NCI-H1092 treated with DMSO at 0.1 percent for 48 hours (cell line): ENCODE measurements at places on chromosomes 7 and 10.

GRCh38 chr10:110980807-110981206, 61.4 kb downstream of the SHOC2 start:
- no peak for DNase-seq

DNA sequence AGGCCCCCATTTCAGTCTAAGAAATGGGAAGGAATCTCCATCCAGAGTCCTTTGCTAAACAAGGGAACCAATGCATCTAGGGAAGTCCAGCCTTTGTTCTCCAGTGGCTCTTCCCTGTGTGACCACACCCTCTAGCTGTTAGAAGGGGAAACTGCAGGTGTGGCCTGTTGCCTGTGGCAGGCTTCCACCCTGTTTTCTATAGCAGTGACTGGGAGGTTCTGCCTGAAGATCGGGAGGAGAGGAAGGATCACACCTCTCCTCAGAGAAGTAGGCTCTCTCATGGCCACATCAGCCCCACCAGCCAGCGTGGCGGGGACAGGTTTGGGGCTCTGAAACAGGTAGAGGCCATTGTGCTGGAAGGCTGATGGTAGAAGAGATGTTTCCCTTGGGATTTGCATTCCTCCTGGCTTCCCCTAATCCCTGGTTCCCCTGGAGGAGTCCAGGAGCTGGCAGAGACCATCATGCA, 47.7 kb upstream of the TRIM8 start:
- DNase-seq = peak; percentile 35

GRCh38 chr7:87658553-87658952, 30.4 kb downstream of the RUNDC3B start:
- DNase-seq = no peak

GRCh38 chr7:55439627-55440026, 74.5 kb downstream of the LANCL2 start:
- DNase-seq = peak; percentile 78

GRCh38 chr7:42662862-42663261, 249.0 kb downstream of the C7orf25 start:
- no peak for DNase-seq

- no peak for DNase-seq
These were observed 177.6 kb downstream of the REEP3 start for GRCh38 chr10:63698787-63699150.

DNA sequence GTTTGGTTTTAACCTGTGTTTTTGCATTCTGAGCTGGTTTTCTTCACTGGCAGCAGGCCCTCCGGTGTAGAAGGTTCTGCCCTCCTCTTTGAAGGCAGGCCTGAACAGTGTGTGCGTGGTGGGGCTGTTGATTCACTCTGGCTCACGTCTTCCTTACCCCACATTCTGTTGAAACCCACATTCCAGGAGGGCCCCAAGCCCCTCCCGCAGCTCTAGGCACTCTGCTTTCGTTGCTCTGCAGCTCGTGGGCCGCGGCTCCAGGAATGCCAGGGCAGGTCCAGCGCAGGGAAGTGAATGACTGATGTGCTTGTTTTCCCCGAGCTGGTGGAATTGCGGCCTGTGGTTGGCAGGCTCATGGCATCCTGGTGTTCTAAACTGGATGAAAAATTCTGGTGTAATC, 49.0 kb downstream of the HTRA1 start:
- no peak for DNase-seq

- no peak for DNase-seq
These were observed 46.1 kb downstream of the UBE2H start for GRCh38 chr7:129906700-129907099.

DNA sequence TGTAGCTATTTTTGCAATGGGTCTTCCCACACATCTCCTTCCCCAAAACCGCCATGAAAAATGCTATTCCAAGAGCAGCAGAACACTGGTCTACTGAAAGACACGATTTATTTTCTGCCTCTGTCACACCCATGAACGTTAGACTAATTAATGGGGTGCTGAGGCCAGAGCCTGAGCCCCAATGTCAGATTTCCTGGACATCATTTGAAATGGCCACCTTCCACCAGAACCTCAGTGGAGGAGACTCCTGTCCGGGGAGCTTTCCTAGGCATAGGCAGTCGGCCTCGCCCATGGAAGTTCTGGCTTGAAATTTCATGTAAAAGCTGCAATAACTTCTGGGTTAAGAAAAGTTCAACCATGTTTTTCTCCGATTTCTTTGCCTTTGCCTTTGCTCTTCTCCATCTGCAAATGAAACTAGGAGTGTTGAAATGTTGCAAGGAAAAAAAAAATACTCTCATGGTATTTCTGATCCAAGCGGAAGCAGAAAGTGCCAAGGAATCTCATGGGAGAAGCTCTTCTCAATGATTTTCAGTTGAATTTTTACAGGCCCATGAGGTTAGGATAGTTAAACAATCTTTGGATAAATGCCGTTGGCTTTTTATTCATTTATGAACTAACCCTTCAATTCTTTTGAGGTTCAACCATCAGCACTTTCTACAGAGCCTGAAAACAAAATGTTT, 570.8 kb upstream of the MGMT start:
- DNase-seq = no peak

DNA sequence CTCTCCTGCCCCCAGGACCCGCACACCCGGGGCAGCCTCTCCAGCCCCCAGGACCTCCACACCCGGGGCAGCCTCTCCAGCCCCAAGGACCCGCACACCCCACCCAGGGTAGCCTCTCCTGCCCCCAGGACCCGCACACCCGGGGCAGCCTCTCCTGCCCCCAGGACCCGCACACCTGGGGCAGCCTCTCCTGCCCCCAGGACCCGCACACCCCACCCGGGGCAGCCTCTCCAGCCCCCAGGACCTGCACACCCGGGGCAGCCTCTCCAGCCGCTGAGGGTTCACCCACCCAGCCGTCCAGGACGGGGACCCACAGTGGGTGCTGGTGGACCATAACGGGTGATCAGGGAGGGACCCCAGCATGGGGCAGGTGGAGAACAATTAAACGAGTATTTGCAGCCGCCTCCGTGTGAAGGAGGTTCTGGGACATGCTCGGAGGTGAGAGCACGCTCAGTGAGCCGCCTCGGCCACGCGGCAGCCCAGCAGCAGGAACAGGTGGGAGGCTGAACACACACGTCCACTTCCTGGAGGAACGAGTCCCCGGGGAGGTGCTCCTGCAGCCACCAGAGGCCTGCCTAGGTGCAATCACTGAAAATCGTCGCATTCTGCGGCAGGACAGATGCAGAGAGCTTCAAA, 107.9 kb downstream of the PDGFA start:
- no peak for DNase-seq

DNA sequence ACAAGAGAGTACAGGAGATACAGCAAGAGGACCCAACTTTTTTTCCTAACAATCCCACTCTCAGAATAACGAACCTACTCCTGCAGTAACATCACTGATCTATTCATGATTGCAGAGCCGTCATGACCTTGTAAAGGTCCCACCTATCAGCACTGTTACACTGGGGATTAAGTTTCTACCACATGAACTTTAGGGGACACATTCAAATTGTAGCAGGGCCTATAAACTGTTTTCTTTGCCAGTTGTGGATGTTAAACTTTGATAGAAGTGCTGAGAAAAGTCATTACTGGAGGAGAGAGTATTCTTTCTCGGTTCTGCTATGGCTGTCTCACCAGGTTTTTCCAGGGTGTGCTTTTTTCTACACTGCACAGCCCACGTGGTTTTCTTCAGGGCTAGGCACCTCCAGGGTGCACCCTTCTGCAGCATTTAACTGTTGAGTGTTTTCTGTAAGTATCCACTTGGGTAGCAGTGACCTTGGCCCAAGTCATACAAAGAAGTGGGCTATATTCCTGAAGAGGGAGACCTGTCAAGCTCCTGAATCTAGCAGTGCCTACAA, 131.6 kb upstream of the AHR start:
- DNase-seq = no peak

DNA sequence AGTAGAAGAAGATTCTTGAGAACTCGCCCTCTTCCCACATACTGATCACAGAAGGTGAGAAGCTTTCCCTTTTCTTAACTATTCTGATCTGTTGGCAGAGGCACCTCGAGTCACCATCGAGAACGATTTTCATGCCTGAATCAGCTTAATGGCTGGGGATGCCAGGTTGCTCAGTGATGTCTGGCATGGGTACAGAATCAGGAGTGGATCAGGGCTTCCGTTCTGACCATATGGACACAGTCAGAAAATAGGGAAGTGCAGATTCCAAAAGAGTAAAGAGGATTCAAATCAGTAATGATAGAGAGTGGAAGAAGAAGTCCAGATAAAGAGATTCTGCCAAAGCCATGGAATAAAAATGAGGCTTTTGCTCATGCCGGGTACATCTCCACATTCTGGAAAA, 52.0 kb upstream of the GRB10 start:
- DNase-seq = no peak

DNA sequence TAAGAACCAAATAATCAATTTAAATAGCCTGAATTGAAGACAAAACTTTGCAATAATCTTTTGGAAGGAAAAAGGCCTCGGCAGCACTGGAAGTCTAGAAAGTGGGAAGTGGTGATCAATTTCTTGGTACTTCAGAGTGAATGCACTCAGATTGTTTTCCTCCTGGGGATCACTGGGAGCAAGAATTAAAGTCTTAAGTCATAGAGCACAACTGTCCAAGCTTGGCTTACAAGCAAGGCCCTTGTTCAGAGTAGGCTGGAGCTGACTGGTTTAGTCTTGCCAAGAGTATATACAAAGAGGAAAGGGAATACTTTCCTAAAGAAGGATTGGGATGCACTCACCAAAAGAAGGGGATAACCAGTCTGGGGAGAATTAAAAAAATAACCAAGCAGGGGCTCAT, 637.1 kb downstream of the CCSER2 start:
- DNase-seq = no peak

GRCh38 chr7:27866828-27867672, 127.1 kb downstream of the TAX1BP1 start:
- no peak for DNase-seq

DNA sequence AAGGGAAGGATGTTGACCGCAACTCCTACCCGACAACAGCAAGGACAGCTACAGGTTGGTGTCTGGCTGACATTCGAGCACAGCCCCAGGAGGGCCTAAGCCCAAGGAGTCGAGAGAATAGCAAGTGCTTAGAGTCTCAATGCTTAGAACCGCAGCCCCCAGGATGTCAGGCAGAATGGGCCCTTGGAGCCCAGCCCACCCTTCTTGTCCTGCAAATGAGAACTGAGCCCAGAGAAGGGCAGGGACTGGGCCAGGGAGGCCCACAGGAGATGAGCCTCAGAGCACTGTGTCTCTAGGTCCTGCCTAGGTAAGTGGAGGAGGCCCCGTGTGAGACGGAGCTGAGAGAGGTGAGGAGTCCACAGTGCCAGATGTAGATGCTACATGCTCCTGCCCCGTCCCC, 173.3 kb upstream of the ZMIZ1 start:
- no peak for DNase-seq

GRCh38 chr7:11213266-11213665, 239.6 kb downstream of the PHF14 start:
- DNase-seq = no peak

GRCh38 chr10:3776796-3777571, 8.0 kb downstream of the KLF6 start:
- DNase-seq = no peak

DNA sequence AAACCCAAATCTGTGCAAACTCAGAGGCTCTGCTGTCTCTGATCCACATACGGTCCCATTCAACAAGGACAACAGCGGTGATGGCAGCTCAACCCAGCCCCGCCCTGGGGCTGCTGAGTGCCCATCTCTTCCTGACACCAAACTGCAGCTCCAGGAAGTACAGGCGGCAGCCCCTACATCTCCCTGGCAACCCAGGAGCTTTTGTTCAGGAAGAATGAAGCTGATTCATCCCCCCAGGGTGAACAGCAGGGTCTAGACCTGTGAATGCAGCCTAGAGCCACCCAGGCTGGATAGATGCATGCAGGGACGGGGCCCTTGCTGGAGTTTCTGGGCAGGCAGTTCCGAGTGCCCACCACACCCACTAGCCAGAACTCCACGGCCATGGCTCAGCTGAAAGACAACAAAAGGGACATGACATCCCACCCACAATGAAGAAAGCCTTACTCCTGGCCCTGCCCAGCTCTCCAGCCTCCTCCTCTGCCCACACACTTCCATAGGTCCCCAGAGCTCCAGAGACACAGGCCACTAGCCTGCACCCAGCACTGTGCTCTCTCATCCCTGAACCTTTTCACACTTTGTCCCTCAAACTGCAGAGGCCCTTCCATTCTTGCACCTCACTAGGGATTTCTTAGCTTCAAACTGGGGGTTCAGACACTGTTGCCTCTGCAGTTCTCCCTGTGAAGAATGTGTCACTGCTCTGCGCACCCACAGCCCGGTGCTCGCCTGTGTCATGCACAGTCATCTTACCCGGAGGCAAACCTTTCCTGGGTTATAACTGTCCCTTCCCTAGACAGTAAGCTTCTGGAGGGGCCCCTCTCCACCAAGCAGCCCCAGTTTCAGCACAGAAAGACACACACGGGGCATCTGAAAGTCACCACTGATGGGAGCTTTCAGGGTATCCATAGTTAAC, 99.1 kb downstream of the GRID1 start:
- no peak for DNase-seq

DNA sequence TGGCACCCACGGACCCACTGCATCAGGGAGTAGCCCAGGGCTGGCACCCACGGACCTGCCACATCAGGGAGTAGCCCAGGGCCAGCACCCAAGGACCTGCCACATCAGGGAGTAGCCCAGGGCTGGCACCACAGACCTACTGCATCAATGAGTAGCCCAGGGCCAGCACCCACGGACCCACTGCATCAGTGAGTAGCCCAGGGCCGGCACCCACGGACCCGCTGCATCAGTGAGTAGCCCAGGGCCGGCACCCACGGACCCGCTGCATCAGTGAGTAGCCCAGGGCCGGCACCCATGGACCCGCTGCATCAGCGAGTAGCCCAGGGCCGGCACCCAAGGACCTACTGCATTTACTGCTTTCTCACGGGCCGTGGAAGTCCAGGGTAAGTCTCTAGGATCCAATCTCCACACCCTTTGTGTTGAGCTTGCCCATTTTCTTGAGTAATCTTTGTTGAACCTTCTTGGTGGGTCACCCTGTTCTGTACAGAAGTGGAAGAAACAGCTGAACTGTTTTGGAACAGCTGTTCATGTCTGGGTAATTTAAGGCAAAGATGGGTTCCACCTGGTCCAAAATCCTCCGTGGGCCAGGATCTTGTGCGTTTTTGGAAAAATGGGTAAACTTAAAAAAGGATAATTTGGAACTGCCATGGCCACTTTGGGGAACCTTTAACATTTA, 69.0 kb downstream of the VIPR2 start:
- DNase-seq = no peak

DNA sequence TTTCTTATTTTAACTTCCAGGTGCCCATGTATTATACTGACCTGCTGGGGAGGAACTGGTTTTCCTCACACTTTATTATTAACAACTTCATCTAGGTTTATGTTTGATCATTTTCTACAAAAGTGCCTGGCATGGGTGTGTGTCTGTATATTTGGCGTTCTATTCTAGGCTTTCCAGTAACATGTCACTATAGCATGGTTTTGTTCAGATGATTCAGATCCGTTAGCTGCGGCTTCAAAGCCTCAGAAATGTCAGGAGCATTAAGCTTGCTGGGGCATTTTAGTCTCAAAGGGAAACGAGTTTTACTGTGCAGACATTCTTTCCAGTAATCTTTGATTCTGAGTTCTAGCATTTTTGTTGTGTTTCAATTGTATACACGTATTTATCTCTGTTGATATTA, 2.3 kb downstream of the INPP5A start:
- DNase-seq = no peak
